Panc1 (cell line): ENCODE measurements at places on chromosomes 5 and 9.

GRCh38 chr9:114638404-114638803, 19.2 kb downstream of the TEX53 start:
- DNase-seq: no peak

- no peak for DNase-seq
These were observed 112.4 kb downstream of the MEF2C start for GRCh38 chr5:88770276-88771257.

GRCh38 chr5:68406767-68407241, 191.2 kb downstream of the PIK3R1 start:
- DNase-seq: no peak

DNA sequence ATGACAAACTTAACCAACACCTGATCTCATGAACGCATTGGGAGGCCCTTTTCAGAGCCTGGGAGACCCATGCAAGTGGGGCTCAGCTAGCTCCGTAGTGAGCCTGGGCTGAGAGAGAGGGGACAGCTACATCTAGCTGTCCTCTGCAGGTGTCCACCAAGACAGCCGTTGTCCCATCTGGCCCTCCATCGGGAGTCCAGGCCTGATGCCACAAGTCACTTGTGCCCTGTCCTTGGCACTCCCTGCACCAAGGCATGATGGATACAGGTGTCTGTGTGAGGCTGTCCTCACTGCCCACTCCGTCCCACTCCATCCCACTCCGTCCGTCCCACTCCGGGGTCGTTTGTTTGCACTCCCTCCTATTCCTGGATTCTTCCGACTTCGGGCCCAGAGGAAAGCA, 2.5 kb upstream of the EDF1 start:
- DNase-seq: no peak

- DNase-seq: no peak
These were observed 2.0 kb upstream of the ARHGEF28 start for GRCh38 chr5:73623901-73624404.

GRCh38 chr9:115132648-115133047, 14.7 kb upstream of the TNC start:
- DNase-seq: no peak
